ENCODE measurements at places on chromosomes 2 and 18.

DNA sequence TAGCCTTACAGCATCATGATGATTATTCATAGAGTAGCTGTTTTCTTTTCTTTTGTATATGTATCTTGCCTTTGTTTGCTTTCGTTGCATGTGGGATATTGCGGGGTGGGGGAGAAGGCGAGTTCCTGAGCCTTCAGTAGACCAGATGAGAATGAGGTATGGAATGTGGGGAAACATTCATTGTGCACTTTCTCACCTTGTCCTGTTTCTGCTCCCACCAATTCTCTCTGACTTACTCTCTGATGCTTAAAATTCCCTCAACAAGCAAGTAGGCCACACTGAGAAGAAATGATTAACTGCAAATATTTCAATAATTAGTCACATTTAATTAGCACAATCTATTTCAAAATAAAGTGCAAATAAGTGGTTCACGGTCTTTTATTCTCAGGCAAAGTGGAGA is 31.0 kb downstream of the GKN2 start:
- no peak for DNase-seq

DNA sequence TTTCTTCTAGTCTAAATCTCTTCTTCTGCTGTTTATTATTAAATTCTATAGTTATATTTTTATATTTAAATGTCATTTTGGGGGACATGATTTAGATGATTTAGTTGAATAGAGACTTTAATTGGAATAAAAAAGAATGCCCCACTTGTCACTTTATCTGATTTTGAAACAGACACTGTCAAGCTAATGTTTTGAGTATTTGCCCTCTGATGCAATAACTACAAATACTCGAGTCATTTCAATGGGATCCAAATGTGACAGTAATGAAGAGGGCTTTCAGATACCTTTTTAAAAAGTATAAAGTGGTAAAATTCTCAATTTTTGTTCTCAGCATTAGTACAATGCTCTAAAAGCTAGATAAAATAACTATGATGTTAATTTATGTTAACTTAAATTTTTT is 257.3 kb upstream of the SESTD1 start:
- DNase-seq, result no peak

DNA sequence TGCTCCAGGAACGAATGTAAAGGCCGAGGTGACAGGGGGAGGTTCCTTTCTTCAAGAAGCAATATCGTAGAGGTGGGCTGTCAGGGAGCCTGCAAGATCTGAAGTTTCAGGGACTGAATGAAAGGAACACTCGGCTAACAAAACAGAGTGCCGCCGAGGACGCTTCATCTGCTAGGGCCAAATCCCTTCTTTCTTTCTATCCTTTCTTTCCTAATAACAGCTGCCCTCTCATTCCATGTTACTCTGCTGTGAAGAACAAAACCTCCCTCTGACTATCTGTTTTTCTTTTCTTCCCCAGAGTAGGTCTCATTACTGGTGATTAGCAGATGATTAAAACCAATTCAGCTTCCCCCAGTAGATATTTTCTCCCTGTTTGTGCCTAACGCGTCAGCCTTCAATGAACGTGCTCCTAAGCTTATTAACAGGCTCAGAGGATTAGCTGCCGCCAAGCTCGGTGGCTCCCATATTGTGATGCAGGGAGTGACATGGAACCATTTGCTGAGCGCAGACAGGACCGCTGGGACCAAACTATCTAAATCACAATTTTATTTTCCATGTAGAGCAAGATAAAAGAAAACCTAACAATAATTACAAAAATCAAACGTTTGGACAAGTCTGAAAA is 414.6 kb downstream of the TMEM182 start:
- no peak for DNase-seq

DNA sequence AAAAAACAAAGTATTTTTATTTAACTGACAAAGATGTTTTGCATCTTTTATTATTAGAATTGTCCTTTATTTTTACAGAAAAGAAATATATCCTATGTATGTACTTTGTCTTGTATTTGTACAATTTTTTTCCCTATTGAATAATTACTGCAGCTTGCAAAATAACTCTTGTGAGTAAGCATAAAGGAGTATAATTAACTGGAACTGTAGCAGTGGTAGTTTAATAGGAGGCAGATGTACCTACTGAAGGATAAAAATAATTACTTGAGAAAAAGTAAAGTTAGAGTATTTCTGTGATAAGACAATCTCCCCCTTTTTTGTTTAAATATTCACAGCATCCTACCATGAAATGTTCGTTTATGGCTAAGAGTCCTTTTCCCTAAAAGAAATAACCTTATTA is 34.7 kb downstream of the EHBP1 start:
- DNase-seq, result peak; percentile 6

DNA sequence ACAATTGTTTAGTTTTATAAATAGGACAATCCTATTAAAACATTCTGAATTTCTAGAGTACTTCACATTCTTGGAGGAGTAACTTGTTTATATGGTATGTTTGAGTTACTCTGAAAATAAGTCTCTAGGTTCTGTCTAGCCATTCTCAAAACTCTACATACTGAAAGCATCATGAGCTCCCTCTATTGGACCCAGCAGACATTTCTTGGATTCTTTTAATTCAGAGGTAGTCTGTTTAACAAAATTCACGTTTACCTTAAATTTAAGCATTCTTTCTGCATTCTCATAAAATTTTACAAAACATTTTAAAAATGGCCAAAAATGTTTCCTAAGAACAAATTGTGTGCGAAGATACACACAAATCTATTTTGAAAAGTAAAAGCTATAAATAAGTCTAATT is 15.3 kb downstream of the SP9 start:
- DNase-seq, result peak; percentile 30

DNA sequence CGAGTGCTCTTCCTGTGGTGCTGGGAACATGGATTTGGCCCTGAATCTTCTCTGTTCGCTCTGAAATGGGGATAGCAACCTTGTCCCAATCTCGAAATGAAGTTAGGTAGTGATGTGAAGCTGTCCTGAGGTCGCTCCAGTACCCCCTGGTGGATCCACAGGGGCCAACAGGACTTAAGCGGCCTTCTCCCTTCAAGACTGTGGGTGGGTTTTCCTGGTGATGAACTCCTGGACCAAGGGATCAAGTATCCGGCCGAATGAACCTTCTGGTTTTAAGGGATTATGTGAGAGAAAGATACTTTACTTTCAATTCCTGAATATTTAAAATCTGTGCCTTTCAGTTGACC is 156.5 kb downstream of the NAPG start:
- DNase-seq, result no peak

GRCh38 chr2:182023235-182023634 is 37.6 kb downstream of the PPP1R1C start:
- no peak for DNase-seq

- no peak for DNase-seq
Observed at GRCh38 chr2:135168204-135168856, 116.2 kb downstream of the RAB3GAP1 start.

DNA sequence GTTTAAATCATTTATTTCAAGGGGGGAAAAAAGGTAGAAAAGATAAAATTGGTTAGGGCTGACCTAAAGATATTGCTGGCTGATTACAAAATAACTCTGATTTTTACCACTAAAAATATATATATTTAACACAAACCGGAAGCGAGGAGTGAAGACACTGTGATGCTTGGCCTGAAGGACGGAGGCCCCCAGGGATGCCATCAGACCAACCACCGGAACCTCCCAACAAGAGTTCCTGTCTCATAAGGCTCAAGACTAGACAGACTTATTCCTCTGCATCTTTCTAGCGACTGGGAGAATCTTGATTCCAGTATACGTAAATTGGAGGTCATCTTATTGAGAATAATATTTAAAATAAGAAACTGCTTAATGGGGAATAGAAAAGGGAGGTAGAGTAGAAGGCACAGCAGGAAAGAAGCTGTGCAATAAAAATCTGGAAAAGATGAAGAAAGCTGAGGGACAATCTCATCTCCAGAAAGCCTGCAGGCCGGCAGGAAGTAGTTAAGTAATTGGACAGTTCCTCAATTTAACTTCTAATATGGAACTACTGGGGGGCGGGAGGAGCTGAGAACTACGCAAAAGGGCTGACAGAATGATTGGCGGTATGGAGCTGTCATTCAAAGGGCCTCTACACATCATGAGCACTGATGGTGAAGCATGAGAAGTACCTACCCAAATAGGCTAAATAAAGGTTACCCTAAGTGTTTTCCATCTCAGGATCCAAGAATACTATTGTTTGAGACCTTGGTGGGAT is 91.1 kb downstream of the DTNB start:
- DNase-seq, result no peak

- no peak for DNase-seq
Observed at GRCh38 chr2:178506524-178506923, 26.3 kb downstream of the PLEKHA3 start.

GRCh38 chr2:134314681-134315368 is 61.0 kb downstream of the MGAT5 start:
- DNase-seq, result no peak

- DNase-seq, result no peak
Observed at GRCh38 chr18:36380173-36380827, 82.8 kb downstream of the FHOD3 start.

GRCh38 chr2:210617732-210618330 is 61.4 kb downstream of the CPS1 start:
- peak; percentile 68 for DNase-seq

GRCh38 chr2:164388511-164388910 is 232.8 kb downstream of the GRB14 start:
- DNase-seq, result no peak

DNA sequence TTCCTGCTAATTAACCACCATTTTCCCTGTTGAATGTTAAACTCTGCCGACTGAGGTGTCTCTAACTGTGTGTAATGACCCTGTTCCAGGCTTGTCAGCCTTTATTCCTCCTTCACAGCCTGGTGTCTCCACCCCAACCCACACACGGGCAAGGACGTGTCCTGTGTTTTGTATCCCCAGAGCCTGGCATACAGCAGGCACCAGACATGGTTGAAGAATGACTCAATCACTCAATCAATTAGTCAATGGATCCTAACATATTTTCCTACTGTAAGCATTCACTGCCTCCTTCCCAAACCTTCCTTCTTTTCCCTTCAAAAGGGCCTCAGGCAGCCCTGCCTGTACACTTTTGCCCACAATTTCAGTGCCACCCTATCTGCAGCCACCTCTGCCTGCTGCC is 2.7 kb upstream of the TNS1 start:
- no peak for DNase-seq

DNA sequence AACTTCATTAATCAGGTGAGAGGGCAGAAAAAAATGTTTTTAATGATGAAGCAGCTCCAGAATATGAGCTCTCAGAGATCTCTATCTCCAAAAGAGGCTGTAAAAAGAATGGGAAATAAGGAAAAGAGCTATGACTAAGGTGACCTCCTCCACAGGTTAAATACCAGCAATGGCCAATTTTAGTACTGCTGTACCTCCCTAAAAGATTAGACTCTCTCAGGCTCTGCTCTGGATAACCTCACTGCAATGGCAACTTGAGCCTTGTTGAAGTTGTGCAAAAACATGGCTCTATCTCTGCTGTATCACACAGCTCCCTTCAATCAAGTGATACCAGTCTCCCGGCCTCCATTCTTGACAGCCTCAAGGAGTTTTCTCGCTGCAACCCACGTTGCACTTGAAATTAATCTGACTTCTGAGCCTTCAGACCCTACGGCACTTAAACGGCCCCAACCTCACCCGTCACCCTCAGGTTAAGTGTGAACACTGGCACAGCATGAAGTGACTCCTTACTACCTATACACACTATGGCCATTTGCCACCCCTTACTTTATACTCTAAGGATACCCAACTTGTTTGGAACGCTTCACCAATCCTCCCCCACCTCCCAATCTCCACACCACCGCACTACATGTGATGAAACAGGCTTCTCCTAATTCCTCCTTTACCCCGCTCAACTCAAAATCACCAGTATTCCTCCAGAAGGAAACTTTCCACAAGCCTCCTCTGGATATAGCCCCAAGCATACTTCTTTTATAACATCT is 36.3 kb downstream of the SMAD2 start:
- no peak for DNase-seq

DNA sequence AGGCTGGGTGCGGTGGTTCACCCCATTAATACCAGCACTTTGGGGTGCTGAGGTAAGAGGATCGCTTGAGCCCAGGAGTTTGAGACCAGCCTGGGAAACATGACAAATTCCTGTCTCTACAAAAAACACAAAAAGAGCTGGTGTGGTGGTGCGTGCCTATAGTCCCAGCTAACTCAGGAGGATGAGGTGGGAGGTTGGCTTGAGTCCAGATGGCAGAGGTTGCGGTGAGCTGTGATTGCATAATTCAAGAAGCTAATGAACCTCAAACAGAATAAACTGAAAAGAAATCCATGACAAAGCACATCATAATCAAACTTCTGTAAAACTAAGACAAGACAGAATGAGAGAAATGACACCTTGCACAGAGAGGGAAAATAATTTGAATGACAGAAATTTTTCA is 54.8 kb downstream of the SEMA4F start:
- DNase-seq, result no peak

DNA sequence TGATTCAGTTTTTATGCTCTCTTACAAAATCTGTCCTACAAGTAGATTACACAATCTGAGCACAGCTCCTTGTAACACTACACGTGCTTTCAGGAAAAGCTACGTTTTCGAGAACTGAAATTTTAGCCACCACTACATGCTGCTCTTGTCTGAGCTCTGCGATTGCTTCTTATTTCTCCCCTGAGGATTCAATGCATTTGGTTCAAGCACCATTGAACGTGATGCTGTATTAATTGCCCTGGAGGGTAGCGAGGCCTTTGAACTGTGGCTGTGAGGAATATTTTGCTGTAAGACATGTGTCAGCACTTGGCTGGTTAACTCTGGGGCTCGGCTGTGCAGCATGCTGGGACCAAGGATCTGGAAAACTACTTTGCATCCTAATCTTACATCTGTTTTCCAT is 405.8 kb downstream of the EPHA4 start:
- DNase-seq, result no peak

DNA sequence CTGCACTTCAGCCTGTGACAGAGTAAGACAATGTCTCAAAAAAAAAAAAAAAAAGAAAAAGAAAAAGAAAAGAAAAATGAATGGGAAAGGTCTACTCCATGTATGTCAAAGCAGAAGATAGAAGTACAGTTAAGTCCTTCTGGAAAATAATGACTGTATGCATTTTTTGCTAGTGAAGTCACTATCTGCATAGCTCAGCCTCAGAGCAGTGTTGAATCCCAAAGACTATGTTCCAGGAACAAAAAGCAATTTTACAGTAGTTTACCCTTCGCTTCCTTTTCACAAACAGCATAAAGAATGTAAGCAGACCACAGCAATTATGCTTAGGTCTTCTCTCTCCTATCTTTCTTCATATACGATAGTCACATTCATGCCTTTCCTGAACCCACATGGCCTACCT is 497.4 kb downstream of the CMPK2 start:
- DNase-seq, result no peak

- DNase-seq, result no peak
Observed at GRCh38 chr2:118902266-118903028, 39.5 kb upstream of the MARCO start.

GRCh38 chr18:59660786-59661743 is 36.2 kb downstream of the CCBE1 start:
- DNase-seq, result no peak

DNA sequence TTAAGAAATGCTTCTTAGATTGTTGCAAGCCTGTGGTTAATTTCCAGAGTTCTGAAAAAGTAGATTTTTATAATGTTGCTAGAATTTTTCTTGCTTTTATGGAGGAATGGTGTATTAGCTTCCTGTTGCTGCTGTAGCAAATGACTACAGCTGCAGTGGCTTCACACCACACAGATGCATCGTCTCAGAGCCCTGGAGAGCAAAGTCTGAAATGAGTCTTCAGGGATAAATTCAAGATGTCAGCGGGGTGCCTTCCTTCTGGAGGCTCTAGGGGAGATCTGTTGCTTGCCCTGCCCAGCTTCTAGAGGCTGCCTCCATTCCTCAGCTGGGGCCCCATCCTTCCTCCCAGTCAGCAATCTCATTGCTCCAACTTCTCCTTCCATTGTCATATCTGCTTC is 187.8 kb downstream of the ZNF516 start:
- no peak for DNase-seq

All from NCI-H1105 treated with DMSO at 0.1 percent for 48 hours (cell line).